ENCODE measurements at places on chromosomes 6 and 20. TPM values are rescaled to one million over a fixed set of nuclear protein-coding genes. Genes with fewer than 3 reads are reported as not detected.

Gene ZBP1
- total RNA-seq: not detected

Gene SYCP2
- 1.1 TPM for total RNA-seq

Gene CALHM4
- 0.19 TPM for total RNA-seq

Gene SLC22A16
- under 0.01 TPM for total RNA-seq

Gene UBE3D
- total RNA-seq: 12.4 TPM

Gene XKR7
- under 0.01 TPM for total RNA-seq

Gene MUCL3
- total RNA-seq: not detected

Gene CPXM1
- 0.28 TPM for total RNA-seq

Gene KIAA0408
- 0.38 TPM for total RNA-seq

Gene EBF4
- 0.56 TPM for total RNA-seq
